ENCODE measurements at places on chromosomes 16 and 17.

DNA sequence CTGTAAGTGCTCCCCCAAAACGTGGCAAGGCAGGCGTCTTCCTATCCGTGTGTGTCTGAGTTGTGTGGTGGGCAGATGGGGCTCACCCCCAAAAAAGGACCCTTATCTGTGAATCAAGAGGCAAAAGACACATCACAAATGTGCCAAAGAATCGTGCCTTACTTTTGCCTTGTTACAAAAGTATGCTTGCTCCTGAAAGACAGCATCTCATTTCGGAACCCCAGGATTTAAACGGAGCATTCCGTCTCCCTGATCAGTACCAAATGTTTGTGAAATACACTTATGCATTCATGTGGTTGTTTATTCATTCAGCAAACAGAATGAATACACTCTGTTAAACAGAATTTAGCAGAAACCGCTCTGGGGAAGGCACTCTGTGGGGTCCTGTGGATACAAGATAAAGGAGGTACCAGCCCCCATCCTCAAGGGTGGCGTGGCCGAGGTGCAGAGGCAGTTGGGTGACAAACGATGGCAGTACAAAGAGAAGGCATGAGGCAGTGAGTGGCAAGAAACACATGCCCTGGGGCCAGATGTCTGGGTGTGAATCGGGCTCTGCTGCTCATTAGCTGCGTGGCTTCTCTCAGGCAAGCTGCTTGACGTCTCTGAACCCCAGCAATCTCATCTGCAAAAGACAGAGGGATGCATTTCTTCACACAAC lies 654 bp downstream of the WFDC1 start:
- no peak for DNase-seq

DNA sequence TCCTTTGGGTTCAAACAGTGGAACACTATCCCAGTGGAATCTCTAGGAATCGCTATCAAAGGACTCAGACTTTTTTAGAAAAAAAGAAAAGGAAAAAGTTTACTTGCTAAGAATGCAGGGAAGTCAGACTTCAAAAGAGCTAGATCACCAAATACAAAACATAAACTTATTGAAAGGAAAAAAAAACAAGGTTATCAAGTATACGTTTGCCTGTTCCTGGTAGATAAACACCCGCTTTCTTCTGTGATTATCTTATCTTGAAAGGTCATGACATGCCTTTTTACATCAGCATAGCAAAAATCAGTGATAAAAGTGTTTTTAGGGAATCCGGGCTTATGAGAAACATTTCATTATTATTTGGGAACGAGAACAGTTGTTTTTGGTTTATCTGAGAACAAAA lies 129.3 kb upstream of the TMEM97 start:
- no peak for DNase-seq

DNA sequence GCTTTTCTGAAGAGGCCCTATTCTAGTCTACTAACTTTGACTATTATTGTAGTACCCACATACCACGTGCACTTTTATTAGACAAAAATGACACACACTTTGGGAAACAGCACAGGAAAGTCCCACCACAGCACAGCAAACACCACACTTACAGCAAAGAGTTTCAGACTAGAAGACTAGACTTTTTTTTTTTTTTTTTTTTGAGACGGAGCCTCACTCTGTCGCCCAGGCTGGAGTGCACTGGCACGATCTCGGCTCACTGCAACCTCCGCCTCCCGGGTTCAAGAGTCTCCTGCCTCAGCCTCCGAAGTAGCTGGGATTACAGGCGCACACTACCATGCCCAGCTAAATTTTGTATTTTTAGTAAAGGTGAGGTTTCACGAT lies 20.1 kb downstream of the YWHAE start:
- DNase-seq, result no peak

- DNase-seq, result peak; percentile 43
These were observed at the start of gene NGFR for GRCh38 chr17:49494986-49495841. NGFR (plus strand) TSS chr17:49495293; CDS start chr17:49495418, 125 bp downstream.

GRCh38 chr17:21059761-21060160 lies 16.9 kb upstream of the USP22 start:
- no peak for DNase-seq

GRCh38 chr17:42436391-42436790 lies 13.3 kb upstream of the CAVIN1 start:
- DNase-seq, result no peak

DNA sequence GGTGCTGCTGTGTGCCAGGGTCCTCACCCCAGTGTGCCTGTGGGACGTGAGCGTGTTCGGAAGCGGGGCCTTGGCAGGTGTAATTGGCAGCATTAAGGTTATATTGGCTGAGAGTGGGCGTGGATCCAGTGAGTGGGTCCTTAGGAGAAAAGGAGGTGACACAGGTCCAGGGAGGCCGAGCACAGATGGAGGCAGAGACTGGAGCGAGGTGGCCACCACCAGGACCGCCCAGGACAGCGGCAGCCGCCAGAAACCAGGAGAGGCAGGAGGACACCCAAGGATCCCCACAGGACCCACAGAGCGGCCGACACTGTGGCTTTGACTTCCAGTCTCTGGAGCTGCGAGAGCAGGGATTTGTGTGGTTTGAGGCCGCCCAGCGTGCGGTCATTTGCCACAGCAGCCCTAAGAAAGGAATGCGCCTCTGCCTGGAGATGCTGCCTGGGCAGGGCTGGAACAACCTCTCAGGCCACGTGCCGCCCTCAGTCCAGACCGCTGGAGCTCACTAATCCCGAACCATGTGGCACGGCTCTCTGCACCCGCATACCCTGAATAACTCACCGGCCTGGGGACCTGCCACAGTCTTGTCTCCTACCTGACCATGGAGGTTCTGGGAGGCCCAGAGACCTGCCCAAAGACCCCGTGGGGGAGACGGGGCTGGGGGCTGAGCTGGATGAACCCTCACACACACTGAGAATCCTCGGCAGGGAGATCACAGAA lies 45.4 kb downstream of the SOX8 start:
- no peak for DNase-seq

- no peak for DNase-seq
These were observed 12.3 kb downstream of the ENPP7 start for GRCh38 chr17:79742951-79743476.

- no peak for DNase-seq
These were observed 6.1 kb downstream of the ACACA start for GRCh38 chr17:37400505-37400904.

DNA sequence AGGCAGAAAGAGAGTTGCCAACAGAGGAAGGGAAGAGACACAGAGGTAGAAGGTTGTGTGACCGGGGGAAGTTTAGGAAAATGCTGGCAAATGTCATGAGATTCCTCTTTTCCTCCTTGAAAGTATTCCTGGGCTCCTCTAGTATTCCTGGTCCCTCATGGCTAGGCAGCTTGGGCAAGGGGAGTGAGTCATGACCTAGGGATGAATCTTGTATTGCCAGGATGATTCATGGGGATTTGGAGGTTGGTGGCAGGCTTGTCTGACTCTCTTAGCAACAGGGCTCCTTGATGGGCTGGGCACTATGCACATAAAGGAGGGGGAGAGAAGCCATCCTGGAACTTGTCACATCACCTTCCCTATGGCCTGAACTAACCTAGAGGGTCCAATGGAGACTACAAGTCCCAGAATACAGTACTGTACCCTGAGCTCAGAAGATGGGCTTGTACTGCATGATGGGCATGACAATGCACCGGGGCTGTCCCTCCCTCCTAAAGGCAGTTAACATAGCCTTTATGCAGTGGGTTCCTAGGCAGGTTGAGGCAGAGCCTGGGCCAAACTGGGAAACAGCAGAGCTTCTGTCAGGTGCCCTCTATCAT lies 2.1 kb upstream of the SEZ6 start:
- DNase-seq, result no peak

- DNase-seq, result no peak
These were observed 34.3 kb downstream of the HEATR3 start for GRCh38 chr16:50099957-50100648.

DNA sequence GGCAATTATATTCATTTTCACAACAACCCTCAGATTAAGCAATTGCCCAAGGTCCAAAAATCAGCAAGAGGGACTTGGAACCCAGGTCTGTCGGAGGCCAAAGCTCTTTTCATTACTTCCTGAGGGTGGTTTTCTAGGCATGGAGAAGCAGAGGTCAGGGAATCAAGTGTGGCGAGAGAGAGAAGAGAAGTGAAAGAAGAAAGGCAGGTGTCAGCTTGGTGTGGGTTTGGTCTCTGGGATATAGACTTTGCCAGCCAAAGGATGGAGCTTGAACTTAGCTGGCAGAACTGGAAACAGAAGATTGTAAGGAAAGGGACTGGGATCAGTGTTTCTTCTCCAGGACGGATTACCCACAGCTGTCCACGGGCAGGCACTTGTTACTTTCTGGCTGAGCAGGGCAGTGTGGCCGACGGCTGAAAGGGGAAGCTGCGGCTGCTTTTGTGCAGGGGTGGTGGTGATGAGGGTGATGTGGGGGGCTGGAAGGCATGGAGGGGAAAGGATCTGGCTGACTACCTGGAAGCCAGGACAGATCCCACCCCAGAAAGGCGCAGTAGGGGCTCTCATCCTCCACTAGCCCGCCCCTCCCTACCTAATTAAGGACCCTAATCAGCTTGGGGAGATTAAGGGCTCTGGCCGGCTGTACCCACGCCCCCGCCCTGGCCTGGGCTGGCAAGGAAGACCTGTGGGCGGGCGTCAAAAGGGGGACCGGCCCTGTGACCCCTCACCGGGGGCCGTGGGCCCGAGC lies at the start of gene GUCY2D:
Gene GUCY2D (plus strand): TSS at position 640 of the 745 bp plus-strand sequence. CDS start 433 bp downstream, outside the sequence.
- peak; percentile 6 for DNase-seq

DNA sequence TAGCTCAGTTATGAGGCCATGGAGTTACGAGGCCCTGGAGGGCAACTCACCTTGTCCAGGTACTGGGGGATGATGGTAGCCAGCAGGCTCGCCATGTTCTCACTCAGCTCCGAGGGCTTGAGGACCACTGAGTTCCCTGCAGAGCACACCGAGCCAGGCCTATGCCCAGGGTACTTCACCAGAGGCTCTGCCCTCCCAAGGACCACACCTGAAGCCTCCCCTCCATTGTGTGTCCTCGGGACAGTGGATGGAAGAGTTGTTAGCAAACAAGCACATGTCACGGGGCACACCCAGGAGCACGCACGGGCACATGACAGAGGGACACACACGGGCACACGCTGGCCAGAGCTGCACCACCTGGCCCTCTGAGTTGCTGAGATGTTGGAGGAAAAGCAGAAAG lies 5.6 kb downstream of the ALDH3A1 start:
- DNase-seq, result no peak

DNA sequence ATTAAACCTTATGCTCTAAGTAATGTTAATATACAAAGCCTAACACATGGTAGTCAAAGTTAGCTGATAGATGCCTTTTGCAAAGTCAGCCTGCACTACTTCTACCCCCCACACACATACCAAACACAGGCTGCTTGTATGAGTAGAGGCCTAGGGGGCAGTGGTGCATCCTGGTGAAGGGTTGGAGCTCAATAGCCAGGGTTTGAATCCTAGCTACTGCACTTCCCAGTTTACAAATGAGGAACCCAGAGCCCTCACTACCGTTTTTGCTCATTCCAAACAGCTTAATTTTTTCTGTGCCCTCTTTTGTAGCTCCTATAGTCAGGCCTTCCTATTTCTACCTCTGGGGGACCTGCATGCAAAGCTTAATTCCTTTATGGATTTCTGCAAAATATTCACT lies 18.9 kb upstream of the HYDIN start:
- no peak for DNase-seq

GRCh38 chr17:80036715-80037477 lies 454 bp downstream of the CCDC40 start:
- DNase-seq, result no peak

GRCh38 chr17:45289301-45290268 lies 27.2 kb downstream of the MAP3K14 start:
- no peak for DNase-seq

- no peak for DNase-seq
These were observed 8.1 kb upstream of the DNASE1 start for GRCh38 chr16:3646348-3646920.

DNA sequence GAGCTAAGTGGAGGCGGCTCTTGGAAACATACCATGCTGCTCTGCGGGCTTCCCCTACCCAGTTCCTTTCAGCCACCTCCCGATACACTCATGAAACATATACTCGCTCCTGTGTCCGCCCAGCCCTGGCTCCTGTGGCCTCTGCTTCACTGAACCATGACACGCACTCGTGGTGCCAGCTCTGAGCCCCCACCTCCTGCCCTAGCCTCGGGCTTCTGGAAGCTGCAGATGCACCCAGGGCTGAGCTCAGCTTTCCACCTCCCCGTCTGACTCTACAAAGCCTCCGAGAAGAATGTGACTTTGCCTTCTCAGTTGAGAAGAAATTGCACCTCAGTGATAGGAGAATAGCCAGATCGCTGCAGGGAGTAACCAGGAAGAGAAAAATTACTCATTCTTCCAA lies 11.0 kb downstream of the CALB2 start:
- no peak for DNase-seq

DNA sequence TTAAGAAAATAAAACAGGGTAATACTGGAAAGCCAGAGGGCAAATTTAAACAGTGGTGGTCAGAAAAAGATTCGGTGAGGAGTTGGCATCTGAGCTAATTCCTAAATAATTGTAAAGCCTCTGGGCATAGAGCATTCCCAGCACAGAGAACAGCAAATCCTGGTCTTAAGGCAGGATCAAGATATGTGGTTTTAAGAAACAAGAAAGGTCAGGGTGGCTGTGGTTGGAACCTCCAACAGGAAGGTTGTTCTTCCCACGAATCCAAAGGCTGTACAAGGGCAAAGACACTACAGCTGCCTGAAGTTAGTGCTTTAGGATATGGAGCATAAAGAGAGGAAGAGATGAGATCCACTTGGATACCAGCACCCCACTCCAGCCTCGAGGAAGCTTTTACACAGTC lies 114.6 kb downstream of the ZNF18 start:
- no peak for DNase-seq

DNA sequence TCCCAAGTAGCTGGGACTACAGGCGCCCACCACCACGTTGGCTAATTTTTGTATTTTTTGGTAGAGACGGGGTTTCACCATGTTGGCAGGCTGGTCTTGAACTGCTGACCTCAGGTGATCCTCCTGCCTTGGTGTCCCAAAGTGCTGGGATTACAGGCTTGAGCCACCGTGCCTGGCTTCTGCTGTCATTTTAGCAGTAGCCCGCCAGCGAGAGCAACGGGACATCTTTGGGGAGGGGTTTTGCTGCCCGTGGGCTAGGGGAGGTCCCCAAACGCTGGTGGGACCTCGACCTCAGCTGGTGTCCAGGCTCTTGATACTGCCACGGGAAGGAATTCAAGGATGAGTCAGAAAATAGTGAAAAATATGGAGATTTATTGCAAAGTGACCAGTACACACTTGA lies 108.1 kb upstream of the CACNG5 start:
- no peak for DNase-seq

DNA sequence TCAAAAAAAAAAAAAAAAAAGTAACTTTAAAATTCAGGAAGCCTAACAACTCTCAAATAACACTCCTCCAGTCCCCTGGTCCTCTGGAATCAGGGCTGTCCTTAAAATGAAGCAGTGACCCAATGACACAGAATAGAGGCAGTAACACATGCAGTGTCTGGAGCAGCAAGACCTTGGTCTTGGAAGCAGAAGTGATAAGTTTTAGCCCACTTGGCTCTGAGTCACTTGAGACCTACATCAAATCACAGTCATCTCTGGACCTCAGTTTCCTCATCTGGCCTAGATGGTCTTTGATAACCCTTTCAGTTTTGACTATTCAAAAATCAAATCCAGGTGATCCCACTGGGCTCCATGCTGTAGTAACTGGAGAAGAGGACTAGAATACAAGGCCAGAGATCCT lies 39.0 kb downstream of the LYRM1 start:
- DNase-seq, result no peak

GRCh38 chr16:47392081-47392480 lies 68.8 kb downstream of the ITFG1 start:
- DNase-seq, result peak; percentile 4

Data from CD4-positive, alpha-beta T cell treated with Interleukin-6 at 100 ng/mL for 8 hours (primary cell).